ENCODE measurements at places on chromosomes 5 and 9.

DNA sequence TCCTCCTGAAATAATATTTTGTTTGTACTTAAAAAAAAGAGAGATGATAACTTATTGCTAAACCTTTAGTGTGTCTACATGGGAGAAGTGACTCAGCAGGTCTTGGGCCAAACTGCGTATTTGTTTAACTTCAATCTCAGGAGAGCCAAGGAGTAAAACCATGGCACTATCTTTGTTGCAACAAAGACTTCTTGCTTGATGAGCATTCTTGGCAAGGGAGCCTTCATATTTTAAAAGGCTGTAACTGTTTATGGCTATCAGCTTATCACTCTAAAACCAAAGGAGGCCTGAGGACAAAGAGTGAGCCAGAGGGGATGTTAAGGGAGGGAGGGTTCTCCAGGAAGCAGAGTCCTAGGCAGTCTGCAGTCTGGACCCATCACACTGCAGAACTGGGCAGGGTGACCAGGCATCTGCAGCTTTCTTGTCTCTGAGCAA lies 216.2 kb upstream of the S1PR3 start:
- DNase-seq, result no peak

- no peak for DNase-seq
These were observed 280.2 kb upstream of the CLINT1 start for GRCh38 chr5:158139161-158139560.

GRCh38 chr9:27528076-27528885 lies 1.3 kb downstream of the MOB3B start:
- no peak for DNase-seq

- DNase-seq, result no peak
These were observed 527.3 kb downstream of the MTRR start for GRCh38 chr5:8396246-8396645.

DNA sequence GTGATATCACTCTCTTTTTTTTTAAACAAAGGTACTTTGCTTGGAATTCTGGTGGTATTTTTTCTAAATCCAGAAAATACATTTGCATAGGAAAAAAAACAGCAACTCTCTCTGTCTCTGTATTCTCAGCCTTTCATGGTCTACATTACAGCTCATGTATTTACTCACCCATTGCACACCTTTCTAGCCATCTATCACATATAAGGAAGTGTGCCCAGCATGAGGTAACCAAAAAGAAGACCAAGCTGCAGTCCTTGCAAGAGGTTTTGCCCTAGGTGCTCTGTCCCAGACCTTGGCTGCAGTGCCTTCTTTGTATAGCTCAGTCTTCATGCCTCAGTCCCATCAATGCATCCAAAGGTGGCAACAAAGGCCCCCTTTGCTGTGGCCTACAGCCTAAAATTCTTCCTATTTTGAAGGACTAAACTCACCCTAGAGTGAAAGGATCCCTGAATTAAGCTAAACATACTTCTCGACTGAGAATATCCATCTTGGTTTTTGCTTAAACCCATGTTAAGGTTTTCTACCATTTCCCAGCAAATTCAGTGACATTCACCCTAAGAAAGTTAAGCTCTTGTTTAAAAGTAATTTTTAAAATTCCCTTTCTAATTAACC lies 446.4 kb downstream of the KIF4B start:
- DNase-seq, result no peak

- peak; percentile 25 for DNase-seq
These were observed 17.0 kb downstream of the NIPSNAP3B start for GRCh38 chr9:104780796-104781395.

DNA sequence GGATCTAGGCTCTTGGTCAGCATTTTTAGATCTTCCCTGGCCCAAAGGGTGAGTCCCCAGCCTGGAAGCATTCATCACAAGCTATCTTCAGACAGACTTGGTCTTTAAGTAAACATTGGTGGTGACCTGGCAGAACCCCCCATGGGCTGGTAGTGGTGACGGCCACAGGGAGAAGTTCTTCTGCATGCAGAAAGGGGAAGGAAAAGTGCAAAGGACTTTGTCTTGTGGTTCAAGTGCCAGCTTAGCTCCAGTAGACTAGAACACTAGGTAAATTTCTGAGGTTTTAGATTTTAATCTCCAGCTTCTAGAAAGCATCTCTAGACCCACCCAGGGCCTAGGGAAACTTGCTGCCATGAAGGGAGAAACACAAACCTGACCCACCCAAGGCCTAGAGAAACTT lies 584.0 kb downstream of the CHSY3 start:
- DNase-seq, result no peak

GRCh38 chr9:75669721-75670120 lies 220.8 kb upstream of the PCSK5 start:
- no peak for DNase-seq

GRCh38 chr5:132439521-132440089 lies 51.0 kb downstream of the IRF1 start:
- no peak for DNase-seq

- DNase-seq, result no peak
These were observed 36.4 kb upstream of the RAPGEF6 start for GRCh38 chr5:131671409-131671808.

DNA sequence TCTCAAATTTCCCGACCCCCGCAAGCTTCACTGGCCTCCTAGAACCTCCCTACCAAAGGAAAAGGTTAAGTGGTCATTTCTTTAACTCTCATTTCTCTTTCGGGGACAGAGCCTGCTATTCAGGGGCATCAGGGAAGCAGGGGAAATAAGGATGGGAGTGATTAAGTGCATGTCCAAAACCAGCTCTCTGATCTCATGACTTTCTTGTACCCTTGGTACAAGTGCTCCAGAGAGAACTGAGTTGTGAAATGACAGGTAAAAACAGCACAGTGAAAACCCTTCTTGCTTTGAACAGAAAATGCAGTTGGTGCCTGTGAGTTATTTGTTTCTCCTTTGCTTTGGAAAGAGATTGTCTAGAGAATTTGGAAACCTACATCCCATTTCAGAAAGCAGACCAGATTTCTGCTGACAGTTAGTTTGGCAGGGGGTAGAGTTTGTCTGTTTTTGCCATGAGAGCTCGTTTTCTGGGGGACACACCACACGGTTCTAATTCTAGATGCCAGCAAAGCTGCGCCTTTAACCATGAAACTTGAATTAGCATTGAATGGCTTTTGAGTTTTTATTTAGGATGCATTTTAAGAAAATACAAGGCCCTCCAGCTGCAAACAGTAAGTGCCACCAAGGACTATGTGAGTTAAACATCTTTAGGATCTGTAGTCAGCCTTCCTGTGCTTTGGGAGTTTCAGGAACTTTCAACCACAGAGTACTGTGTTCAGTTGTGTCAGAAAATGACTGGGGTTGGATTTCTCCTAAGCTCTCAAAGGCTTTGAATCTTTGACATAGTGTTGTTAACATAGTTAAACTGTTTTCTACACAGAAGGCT lies 161.7 kb upstream of the LHFPL2 start:
- no peak for DNase-seq

GRCh38 chr5:133890314-133890713 lies 78.1 kb downstream of the C5orf15 start:
- DNase-seq, result no peak

DNA sequence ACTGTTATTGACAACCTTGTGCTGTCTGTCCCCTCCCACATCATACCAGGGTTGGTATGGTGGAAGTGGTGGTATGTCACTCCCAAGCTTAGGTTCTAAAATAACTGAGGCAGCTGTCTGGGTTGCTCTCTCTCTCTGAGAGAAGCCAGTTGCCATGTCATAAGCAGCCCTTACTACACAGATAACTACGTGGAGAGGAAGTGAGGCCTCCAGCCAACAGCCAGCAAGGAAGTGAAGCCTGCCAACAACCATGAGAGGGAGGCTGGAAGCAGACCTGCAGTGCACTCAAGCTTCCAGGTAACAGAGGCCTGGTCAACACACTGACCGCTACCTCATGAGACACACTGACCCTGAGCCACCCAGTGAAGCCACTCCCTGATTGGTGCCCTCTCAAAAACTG lies 18.6 kb downstream of the CTNNAL1 start:
- DNase-seq, result no peak

- DNase-seq, result no peak
These were observed 62.4 kb downstream of the PJA2 start for GRCh38 chr5:109347252-109347888.

GRCh38 chr9:13145340-13145739 lies 134.2 kb downstream of the MPDZ start:
- no peak for DNase-seq

- DNase-seq, result no peak
These were observed at the start of gene SHISAL2B for GRCh38 chr5:64690417-64691151. SHISAL2B (plus strand) TSS chr5:64690503; CDS start chr5:64690624, 121 bp downstream.

DNA sequence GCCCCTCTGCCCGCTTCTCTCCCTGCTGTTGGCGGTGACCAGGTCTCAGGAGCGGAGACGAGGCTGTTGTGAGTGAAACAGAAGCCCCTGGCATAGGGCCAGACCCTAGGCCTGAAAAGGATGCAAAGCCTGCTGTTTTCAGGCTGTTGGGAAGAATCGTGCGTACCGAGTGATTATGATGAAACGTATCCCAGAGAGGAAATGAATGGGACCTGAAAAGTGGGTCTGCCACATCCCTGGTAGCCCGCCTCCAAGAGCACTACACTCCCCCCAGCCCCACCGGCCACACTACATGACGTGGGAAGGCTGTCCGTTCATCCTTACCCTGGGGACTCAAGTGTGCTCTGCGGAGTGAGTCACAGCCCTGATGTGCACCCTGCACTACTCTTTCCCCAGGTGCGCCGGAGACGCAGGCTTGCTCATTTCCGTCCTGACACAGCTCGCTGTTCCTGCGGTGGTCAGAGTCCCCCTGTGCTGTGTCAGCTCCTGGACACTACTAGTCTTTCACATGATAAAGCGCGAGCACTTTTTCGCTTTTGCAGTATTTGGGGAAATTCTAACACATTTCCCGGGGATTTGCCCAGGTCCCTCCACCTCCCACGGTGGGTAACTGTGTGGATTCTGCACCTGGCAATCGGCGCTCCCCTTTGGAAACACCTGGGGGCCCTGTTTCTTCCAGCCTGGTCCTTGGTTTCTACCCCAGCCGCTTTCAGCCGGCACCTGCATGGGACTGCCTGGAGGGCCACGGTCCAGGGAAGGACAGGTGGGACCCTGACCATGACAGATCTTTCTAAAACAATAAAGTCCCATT lies 91.5 kb downstream of the ANKRD33B start:
- peak; percentile 60 for DNase-seq

DNA sequence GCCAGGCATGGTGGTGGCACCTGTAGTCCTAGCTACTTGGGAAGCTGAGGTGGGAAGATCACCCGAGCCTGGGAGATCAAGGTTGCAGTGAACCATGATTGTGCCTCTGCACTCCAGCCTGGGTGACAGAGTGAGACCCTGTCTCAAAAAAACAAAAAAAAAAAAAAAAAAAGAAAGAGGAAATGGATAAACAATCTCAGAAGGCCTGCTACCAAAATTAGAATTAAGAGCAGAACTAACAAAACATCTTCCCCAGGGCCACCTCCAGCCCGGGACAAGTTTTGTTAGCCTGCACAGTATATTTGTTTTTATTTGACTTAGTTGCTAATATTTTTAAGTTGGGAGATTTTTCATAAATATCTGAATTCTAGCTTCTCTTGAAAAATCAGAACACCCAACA lies 23.1 kb downstream of the PAX5 start:
- no peak for DNase-seq

- DNase-seq, result no peak
These were observed 131.6 kb upstream of the TRPM3 start for GRCh38 chr9:71253011-71253410.

- no peak for DNase-seq
These were observed 1.6 kb downstream of the WWC1 start for GRCh38 chr5:168292786-168293696.

DNA sequence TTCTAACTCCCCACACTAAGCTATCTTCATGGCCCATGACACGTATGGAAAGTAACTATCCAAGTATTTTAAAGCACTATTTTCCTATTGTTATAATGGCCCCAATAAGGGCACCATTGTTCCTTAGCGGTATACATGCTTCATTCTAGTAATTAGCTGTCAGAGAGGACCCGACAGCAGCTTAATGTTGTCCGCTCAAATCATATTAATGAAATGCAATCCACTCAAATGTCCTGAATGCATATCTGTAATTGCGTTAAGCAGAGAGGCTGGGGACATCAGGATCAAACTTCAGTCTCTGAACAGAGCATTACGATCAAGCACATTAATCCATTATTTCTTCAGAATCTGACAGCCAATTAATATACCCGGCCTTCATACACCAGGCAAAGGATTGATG lies 139.7 kb downstream of the CRB2 start:
- no peak for DNase-seq

DNA sequence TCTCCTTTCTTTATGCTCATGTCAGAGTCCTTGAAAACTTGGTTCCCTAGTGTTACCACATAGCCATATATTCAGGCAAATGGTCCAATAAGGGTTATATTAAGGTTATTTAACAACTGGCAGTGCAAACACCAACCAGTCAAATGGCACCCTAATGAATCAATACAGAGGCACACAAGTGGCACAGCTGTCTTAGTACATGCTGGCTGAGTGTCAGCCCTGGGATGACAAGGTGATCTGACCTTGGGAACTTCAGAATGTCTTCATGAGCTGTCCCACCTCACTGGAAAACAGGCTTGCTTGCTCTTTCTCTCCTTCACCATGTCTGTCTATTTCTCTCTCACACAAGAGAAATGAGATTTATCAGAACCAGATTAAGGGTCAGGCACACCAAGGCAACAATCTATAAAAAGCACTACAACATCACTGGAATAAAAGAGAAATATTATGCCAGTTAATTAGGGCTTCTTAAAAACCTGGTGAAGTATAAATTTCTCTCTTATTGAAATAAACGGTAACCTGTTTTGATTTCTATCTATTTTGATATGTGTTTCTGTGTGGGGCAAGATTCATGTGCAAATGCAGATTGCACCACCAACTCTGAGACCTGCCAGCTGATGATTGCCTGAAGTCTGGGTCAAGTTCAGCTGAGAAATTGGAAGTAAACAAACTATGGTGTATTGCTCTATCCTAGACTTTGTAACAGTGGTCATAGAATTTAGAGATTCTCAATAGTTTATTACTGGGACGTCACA lies 140.7 kb downstream of the SREK1 start:
- no peak for DNase-seq

DNA sequence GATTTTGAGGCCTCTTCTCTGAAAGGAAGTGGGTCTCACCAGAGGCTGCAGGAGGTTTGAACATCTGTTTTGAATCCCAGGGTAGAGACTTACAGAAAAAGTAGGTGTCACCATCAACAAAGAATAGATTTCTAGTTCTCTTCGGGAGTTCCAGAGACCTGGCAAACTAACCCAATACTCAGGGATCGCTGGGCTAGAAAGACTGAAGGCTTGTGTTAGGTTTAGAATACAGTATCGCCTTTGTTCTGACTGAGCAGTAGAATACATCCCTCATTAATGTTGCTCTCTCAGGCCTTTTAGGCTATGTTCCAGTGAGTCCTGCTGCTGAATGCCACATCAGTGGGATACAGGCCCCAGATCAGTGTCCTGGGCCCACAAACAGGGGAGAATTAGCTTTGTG lies 27.2 kb downstream of the RUSC2 start:
- no peak for DNase-seq

DNA sequence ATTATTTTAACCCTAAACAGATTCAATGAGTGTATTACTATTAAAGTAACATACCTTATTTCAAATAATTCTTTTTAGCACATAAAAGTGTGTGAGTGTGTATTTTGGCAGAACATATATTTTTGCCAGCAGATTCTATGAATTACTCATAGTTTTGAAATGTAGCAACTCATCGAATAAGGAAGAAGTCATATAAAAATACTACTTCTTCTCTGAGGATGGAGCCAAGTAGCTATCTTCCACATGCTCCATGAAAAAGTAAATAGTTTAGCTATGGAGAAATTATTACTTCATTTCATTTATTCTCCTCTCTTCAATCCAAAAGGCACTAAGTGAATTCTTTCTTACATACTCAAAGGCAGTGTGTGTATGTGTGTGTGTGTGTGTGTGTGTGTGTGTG lies 1090.4 kb upstream of the CDH6 start:
- no peak for DNase-seq
